Prostate gland (tissue), 2 donors: ENCODE measurements at places on chromosomes 1 and 21. TPM values are rescaled to one million over a fixed set of nuclear protein-coding genes. Genes with fewer than 3 reads are reported as not detected.
A peak's percentile ranks its signal among the peaks of the same experiment; 100 is the strongest.

Gene PRDX1
- total RNA-seq: 210 TPM

Gene GPR61
- 1.2 TPM for total RNA-seq

DNA sequence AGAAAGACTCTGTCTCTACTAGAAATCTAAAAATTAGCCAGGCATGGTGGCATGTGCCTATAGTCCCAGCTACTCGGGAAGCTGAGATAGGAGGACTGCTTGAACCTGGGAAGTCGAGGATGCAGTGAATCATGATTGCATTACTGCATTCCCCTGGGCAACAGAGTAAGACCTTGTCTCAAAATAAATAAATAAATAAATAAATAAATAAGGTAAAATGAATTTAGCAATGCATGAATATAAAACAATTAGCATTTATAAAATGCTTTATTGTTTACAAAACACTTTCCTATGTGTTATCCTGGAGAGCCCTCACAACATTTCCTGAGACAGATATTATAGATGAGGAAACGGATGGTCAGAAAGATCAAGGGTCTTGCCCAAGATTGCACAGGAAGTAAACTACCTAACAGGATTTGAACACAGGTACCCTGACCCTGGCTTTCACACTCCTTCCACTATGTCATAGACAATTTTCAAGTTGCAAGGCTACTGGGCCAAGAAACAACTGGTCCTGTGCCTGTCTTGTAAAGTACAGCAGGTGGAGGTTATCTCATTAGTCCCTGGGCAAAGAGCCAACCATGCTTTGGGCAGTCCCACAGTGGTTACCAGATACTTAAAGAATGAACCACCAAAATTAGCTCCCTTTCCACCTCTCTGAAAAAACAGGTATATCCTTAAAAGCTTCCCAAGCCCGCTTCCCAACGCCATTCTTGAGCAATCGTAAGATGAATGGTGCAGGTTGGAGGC is 15.4 kb upstream of the VSIG8 start:
- DNase-seq: no peak

GRCh38 chr1:234992065-234992464 is 136.6 kb downstream of the TOMM20 start:
- DNase-seq: no peak

- DNase-seq: no peak
Measured at GRCh38 chr1:221327954-221328353, 413.9 kb downstream of the DUSP10 start.

Gene KRTAP6-3
- total RNA-seq: not detected

GRCh38 chr1:204736836-204737235 is 51.3 kb upstream of the LRRN2 start:
- DNase-seq: no peak

GRCh38 chr1:172764378-172764777 is 105.5 kb downstream of the FASLG start:
- no peak for DNase-seq

GRCh38 chr1:109635862-109636200 is 16.2 kb downstream of the AMPD2 start:
- no peak for DNase-seq

DNA sequence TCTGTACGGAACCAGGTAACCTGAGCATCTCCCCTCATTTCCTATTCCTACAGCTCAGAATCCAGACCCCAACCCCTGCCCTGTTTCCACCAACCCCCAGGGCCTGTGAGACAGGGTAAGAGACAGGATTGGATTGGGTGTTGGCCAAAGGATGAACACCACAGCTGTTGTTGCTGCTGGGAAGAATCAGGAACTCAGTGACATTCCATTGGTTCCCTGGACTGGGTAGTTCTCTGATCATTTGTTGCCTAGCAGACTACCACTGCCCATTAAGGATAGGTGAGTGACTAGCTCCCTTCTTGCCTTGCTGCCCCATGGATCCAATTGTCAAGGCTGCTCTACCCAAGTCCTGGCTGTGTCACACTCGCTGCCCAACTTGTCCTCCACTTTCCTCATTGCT is 10.0 kb downstream of the NCSTN start:
- no peak for DNase-seq

DNA sequence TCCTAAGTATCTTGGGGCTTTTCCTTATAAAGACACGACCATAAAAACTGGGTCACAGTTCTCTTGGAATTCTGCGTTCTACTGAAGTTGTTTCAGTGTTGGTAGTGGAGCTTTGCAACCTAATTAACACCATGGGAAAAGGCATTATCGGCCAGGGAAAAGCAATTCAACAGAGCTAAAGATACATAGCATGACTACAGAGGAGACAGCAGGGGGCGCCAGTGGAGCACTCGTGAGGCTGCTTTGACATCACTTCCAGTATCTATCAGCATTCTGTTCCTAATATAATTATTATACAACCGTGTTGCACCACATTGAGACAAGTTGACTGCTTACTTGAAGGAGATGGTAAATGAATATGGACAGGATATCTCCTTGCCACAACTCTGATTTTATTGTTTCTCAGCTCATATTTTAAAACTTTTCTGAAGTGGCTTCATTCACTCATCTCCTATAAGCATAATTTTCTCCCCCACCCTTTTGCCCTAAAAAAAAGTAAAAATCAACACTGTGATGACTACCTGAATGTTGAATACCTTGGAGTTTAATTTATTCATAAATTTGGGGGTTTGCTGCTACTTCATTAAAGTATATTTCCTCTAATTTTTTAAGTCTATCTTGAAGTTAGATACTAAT is 39.4 kb downstream of the ZP4 start:
- DNase-seq: no peak

GRCh38 chr21:41141031-41141457 is 26.9 kb upstream of the BACE2 start:
- DNase-seq: peak; percentile 69

Gene RAP1GAP
- total RNA-seq: 22.9 TPM

DNA sequence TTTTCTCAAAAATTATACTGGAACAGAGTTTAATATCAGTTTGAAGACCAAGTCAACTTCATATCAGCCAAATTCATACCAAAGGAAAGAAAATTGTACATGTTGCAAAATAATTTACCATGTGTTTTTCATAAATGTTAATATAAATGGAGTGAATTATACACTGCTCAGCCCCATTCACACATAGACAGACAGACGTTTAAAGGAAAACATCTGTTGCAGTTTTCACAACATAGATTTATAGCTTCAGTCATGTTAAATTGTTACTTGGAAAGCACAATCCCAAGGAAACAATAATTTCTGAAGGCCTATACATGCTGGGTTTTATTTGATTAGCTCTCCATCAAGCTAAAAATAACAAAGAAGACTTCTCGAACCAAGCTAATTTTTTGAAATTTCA is 27.8 kb upstream of the HYI start:
- no peak for DNase-seq

DNA sequence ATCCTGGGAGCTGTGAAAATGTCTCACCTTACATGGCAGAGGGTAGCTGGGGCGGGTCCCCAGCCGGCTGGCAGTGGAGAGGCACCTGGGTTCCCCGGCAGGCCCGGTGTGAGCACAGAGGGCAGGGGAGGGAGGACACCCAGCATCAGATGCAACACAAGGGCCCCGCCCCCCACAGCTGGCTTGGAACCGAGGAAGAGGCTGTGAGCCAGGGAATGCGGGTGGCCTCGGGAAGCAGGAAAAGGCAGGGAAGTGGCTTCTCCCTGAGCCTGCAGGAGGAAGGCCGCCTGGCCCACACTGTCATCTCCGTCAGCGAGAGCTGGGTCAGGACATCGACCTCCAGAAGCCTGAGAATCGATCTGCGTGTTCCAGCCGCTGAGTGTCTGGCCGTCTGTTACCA is 87.3 kb downstream of the SIK1 start:
- DNase-seq: no peak

Gene F3
- 120 TPM for total RNA-seq

DNA sequence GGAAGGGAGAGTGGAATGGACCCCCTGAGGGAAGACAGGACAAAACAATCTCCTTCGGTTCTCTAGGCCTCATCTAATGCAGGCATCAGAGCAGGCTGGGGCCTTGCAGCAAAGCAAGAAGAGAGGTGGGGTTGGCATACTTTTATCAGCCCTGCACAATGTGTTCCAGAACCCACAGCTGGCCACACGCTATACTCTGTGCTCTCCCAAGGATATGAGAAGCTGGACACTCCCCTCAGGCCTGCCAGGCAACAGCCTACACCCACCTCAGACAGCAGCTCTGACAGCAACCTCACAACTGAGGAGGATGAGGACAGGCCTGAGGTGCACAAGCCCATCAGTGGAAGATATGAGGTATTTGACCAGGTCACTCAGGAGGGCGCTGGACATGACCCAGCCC is 27.3 kb downstream of the LY9 start:
- no peak for DNase-seq

DNA sequence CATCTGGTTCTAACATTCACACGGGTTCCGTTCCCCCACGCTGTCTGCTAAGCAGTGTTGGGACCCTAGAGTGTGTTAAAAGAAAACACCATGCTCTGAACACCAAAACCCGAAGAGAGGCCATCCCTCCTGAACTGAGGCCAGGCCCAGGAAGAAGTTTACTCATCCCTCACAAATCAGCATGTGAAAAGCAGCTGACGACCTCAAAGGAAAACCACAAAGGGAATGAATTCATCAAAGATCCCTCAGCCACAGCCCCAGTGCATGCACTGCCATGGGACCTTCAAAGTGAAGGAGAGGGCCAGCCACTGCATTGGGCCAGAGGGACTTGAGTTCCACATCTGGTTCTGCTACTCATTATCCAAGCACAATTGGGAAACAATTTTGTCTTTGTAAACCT is 7.0 kb upstream of the PSEN2 start:
- DNase-seq: no peak

DNA sequence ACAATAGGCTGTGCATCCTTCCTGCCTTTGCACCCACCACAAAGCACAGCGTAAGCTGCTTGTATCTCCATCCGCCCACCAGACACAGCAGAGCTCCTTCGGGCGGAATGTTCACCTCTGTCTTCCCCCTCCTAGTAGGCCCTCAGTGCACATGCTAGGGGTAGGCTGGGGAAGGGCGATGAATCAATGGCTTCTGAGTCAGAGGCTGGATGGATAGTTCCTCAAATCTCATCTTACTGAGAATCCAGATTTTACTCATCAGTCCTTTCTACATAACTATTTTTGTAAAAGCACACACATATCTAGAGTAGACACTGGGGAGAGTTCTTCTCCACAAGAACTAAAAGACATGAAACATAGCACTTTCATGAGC is 73.8 kb downstream of the BCAR3 start:
- no peak for DNase-seq

DNA sequence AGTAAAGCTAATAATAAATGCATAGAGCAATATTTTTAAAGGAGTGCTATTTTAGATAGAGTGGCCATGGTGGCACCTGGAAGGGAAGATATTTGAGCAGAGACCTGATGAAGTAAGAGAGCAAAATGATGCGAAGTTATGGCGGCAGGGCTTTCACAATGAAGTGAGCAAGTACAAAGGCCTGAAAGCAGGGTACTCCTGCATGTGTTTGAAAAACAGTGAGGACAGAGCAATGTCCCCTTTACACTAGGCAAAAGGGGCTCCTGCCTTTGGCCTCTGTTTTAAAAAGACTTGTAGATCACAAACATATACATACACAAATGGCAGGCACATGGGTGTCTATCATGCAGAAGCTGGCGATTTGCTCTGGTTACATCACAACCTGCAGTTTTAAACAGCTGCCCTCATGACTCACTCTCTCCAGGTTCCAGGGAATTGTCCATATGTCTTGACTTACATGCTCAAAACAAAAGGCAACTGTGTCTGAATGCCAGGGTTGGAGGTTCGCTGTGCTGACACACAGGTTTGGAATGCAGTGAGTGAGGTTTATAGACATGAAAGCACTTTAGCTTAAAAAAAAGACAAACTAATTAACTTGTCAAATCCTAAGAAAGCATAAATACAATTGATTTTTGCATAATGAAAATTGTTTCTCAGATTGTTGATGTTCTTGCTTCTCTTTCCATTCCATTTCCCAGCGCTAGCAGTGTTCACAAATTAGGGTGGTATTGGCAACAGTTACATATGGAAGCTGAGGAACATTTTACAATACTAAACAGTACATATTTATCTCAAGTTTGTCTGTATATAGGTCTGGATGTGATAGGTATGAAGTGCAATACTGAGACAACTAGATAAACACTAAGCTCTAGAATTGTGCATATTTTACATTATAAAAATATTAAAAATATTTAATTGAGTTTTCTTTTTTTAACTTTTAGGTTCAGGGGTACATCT is 313.9 kb downstream of the BARHL2 start:
- DNase-seq: peak; percentile 25

Gene MX2
- 1.7 TPM for total RNA-seq

- no peak for DNase-seq
Measured at GRCh38 chr1:32749771-32750170, 47.2 kb upstream of the SYNC start.

- DNase-seq: no peak
Measured at GRCh38 chr1:186536273-186536890, 75.5 kb upstream of the PDC start.

- DNase-seq: no peak
Measured at GRCh38 chr1:156671804-156672203, 5.4 kb downstream of the NES start.
